ENCODE measurements at places on chromosomes 12 and 14.

GRCh38 chr12:47822401-47822800 is 2.7 kb upstream of the HDAC7 start:
- no peak for DNase-seq

DNA sequence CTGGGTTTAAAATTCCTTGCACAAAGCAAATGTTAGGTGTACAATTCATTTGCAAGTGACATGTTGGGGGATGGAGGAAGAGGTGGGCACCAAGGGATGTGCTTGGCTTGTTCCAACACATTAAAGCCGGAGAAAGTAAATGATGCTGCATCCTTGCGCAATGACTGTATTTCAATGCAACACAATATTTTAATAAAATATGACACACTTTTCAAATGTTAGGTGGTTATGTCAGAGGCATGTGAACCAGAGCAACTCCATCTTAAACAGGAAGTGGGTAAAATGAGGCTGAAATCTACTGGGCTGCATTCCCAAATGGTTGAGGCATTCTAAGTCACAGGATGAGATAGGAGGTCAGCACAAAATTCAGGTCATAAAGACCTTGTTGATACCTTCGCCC is 53.6 kb upstream of the ARHGAP5 start:
- DNase-seq = no peak

DNA sequence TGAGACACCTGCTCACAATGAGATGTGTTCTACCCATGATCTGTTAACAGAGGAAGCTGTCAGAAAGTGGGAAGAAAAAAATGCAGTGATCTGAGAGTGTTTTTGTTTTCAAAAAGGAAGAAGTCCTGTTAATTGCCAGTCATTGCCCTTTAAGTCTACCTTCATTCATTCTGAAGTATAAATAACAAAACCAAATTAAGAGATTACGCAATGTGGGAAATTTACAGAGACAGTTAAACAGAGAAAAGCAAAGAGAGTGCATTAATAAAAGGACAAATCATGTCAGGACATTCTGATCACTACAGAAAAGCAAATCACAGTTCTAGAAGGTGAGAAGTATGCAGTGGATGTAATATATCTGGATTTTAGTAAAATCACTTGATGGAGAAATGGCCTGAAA is 154.2 kb downstream of the NRXN3 start:
- DNase-seq = no peak

GRCh38 chr12:3554371-3555115 is 63.5 kb downstream of the PRMT8 start:
- no peak for DNase-seq

GRCh38 chr14:94571950-94572349 is 9.3 kb upstream of the SERPINA5 start:
- no peak for DNase-seq

- no peak for DNase-seq
These were observed 37.9 kb downstream of the KIAA0586 start for GRCh38 chr14:58465421-58465820.

DNA sequence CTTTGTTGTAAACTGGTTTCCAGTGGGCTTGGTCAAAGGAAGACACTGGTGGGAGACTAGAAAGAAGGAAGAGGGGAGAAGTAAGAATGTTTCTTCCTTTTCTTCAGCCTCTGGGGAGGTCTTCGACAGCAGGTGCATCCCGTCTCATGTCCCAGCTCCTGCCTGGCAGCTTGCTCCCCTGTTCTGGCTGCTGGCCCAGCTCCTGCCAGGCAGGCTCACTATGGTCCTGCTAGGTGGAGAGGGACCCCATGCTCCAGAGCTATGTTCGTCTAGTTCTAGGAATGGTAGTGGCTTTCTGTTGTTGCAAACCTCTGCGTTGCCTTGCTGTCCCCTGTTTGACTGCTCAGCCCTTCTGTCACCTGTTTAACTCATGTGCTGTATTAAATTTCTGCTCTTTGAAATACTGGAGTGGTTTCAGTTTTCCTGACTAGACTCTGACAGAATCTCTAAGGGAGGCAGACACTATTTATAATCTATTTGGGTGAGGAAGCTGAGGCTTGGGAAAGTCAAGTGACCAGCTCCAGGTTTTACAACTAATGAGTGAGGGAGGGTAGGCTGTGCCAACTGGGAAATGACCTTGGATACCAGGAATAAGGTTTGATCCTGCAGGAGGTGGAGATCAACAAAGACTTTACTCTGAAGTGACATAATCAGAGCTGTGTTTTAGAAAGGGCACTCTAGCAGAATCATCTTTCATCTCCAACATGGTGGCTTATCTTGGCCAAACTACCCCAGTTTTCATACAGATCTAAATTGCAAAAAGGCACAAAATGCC is 94.7 kb upstream of the DDHD1 start:
- no peak for DNase-seq

DNA sequence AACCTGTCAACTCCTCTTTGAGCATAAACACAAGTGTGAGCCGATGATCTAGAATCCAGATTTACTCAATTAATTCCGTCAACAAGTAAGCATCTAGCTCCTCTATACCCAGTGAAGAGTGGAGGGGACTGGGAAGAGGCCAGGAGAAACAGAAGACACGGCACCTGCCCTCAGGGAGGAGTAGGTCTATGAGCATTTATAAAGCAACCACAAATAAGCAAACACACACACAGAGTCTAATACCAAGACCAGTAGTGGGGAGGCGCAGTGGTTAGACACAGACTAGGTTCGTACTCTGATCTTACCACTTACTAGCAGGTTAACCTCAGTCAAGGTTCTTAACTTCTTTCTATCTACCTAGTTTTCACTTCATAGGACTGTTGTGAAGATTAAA is 5.9 kb upstream of the FOXN3 start:
- DNase-seq = no peak

DNA sequence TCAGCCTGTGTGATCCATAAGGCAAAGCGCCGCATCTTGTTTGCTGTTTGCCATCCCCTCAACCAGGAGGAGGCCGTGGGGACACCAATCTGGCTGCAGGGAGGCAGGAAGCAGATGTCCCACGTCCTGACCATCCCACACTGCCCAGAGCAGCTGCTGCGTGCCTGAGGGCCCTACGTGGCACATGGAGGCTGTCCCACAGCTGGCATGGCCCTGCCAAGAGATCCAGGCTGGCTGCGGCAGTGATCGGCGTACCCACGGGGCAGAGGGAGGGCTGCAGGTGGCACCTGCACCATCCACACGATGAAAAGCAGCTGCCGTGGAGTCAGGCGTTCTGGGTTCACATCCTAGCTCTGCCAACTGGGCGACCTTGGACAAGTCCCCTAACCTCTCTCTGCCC is 42.0 kb downstream of the NCOR2 start:
- no peak for DNase-seq

- DNase-seq = no peak
These were observed 805 bp upstream of the CRACR2A start for GRCh38 chr12:3753544-3754284.

GRCh38 chr14:90831821-90832220 is 15.6 kb upstream of the TTC7B start:
- DNase-seq = no peak

GRCh38 chr12:120093592-120094355 is 22.8 kb downstream of the RAB35 start:
- no peak for DNase-seq

DNA sequence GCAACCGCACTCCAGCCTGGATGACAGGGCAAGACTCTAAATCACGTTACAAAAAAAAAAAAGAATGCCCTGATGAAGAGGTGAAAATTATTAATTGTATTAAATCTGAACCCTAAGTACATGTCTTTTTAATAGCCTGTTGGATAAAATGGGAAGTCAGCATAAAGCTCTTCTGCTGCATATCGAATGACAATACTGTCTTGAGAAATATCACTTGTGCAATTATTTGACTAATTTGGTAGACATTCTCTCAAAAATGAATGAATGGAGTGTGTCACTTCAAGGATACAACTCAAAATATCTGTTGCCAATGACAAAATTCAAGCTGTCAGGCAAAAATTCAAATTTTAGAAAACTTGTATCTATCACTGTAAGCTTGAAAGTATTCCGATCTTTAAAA is 38.9 kb downstream of the DNAI7 start:
- no peak for DNase-seq

DNA sequence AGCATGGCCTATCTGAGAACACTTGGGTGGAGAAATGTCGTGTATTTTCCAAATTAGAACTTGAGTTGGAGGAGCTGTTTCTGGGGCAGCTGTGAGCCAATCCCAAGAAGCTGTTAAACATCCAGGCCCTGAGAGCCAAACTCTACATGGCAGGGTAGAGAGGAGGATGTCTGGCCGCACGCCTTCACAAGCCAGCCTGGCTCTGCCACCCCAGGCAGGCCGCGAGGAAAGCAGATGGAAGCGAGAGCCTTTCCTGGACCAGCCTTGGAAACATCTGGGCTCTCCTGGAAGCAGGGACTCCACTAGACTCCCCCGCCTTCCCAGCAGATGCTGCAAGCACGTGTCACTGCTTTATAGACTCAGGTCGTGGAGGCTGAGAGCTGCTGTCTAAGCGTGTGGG is 312.8 kb upstream of the FKBP4 start:
- DNase-seq = no peak

DNA sequence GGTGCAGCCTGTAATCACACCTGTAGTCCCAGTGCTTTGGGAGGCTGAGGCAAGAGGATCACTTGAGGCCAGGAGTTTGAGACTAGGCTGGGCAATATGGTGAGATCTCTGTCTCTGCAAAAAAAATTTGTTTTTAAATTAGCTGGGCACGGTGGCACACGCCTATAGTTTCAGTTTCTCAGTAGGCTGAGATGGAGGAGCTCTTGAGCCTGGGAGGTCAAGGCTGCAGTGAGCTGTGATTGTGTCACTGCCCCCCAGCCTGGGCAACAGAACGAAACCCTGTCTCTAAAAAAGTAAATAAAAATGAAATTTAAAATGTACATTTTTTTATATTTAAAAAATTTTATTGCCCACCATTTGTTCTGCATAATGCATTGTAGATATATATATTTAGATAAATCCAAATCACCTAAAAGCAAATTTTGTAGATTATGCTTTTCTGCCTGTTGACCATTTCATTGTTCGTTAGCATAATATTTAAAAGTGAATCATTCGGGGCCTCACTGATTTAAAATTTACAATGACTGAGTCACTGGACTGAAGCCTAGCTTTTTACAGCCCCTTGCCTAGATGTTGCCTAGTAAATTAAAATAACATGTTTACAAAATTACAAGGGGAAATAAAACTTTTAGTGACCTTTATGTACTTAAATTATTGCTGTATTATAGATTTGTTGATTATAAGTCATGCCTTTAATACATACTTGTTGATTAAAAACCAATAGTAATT is 87.9 kb downstream of the USP15 start:
- no peak for DNase-seq

DNA sequence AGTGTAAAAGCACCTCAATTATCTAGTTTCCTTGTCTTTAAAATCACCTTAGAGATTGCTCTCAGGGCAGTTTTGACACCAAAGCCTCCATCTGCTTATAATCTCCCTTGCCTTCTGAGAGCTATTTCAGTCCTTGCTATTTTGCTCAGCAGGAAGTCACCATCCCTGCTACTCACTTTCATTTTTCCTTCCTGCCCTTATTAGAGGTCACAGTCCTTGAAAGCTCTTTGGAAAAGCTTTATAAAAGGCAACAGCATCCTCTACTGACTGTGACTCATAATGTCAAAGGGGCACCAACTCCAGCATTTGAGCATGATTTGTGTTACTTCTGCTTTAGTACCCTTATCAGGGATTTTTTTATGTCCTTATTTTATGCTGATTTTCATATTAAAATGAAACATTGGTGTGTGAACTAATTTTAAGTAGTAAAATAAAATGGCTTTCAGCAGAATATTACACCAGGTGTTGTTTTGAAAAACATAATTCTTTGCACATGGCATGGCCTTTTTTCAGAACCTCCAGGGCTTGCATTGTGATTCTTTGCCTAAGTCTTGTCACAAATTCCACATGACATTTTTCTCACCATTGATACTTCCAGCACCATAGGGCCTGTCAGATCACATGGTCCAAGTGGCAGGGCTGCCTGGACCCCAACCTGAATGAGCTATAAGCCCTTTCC is 213.0 kb downstream of the ADAMTS20 start:
- no peak for DNase-seq

- DNase-seq = no peak
These were observed 28.6 kb downstream of the EML1 start for GRCh38 chr14:99821519-99822508.

DNA sequence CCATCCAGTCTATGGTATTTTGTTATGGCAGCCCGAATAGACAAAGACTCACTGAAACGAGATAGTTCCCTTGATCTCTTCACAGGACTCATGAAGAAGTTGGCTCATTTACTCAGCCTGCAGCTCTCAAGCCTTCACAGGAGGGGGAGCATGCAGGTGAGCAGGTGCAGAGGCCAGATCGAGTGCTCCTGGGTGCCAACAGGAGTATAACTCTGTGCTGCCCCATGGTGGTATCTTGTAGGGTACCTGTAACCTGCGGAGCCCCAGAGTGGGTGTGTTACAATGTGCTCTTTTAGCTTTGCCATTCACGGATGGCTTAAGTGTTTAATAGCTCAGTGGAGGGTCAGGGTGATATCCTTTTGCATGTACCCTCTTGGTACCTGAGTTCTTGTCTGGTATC is 159.5 kb downstream of the METTL25 start:
- DNase-seq = no peak

GRCh38 chr12:93154753-93155480 is 222.8 kb upstream of the NUDT4 start:
- DNase-seq = no peak

GRCh38 chr14:63388766-63389431 is 70.2 kb upstream of the GPHB5 start:
- peak; percentile 26 for DNase-seq

- DNase-seq = no peak
These were observed 22.2 kb upstream of the HDAC7 start for GRCh38 chr12:47841910-47842309.

- no peak for DNase-seq
These were observed 263.0 kb upstream of the E2F7 start for GRCh38 chr12:77328326-77328725.

GRCh38 chr12:109127533-109128242 is 11.3 kb downstream of the ACACB start:
- no peak for DNase-seq

DNA sequence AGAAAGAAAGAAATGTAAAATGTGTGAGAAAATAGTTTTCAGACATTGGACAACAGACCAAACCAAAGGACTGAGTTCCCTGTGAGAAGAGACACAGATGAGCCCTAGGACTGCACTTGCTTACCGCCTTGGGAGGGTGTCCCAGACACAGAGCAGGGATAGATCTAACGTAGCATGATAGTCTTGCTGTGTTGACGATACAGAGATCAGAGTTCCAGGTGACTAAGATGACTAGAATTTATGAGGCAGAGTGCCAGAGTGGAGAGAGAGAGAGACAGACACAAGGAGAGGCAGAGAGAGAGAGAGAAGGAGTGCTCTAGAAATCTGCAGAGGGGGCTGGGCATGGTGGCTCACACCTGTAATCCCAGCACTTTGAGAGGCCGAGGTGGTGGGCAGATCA is 148.2 kb upstream of the LMNTD1 start:
- no peak for DNase-seq

GRCh38 chr14:61337893-61338292 is 16.5 kb downstream of the PRKCH start:
- peak; percentile 88 for DNase-seq

Measured in CD4-positive, alpha-beta T cell treated with Interferon alpha-2 for 1 hour (primary cell).